Mesothelial cell of epicardium (in vitro differentiated cells): ENCODE measurements at places on chromosomes 2 and 18.

DNA sequence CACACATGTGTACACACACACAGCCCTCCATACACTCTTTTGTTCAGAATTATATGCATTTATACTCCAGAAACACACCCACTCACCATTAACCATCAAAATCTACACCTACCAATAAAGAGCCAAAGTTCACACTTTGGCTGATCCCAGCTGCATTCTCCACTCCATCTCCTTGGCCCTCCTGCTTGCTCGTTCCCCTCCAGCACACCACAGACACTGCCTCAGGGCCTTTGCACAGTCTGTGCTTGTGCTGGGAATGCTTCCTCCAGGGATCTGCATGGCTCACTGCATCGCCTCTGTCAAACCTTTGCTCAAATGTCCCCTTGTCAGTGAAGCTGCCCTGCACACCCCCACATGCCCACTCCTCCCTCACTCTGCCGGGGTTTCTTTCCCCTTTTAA lies 46.0 kb downstream of the POMC start:
- H3K27ac ChIP-seq: no peak overlapping the region
- no peak overlapping the region for H3K4me3 ChIP-seq
- H3K36me3 ChIP-seq: peaks cover 8% of the 10 kb centered on the region
- DNase-seq: no peak

- peaks cover 38% of the 10 kb centered on the region for H3K27me3 ChIP-seq
- peaks cover 5% of the 10 kb centered on the region for H3K4me1 ChIP-seq
- H3K27ac ChIP-seq: no peak overlapping the region
- H3K4me3 ChIP-seq: no peak overlapping the region
- H3K36me3 ChIP-seq: no peaks in the 10 kb centered on the region
Measured at GRCh38 chr2:19839438-19839837, 62.3 kb downstream of the TTC32 start.

DNA sequence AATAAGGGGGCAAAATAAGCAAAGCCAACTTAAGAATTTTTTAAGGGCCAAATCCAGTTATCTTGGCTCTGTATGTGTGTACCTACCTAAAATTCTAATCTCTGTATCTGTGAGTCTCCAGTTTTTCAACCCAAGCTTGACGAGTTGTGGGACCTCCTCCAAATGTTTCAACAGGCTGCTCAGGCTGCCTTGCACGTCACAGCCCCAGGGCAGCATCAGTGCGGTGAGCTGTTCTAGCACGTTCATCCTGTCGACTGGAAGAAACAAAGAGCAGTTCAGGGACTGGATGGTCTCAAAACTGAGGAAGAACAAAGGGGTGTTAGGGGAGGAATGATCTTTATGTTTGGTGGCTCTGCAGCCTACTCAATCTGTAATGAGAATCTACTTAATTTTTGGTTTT lies 29.4 kb downstream of the NLRC4 start:
- no peaks in the 10 kb centered on the region for H3K27me3 ChIP-seq
- no peak overlapping the region for H3K4me3 ChIP-seq
- peaks cover 15% of the 10 kb centered on the region for H3K36me3 ChIP-seq
- peaks cover 28% of the 10 kb centered on the region for H3K4me1 ChIP-seq
- no peak for DNase-seq

DNA sequence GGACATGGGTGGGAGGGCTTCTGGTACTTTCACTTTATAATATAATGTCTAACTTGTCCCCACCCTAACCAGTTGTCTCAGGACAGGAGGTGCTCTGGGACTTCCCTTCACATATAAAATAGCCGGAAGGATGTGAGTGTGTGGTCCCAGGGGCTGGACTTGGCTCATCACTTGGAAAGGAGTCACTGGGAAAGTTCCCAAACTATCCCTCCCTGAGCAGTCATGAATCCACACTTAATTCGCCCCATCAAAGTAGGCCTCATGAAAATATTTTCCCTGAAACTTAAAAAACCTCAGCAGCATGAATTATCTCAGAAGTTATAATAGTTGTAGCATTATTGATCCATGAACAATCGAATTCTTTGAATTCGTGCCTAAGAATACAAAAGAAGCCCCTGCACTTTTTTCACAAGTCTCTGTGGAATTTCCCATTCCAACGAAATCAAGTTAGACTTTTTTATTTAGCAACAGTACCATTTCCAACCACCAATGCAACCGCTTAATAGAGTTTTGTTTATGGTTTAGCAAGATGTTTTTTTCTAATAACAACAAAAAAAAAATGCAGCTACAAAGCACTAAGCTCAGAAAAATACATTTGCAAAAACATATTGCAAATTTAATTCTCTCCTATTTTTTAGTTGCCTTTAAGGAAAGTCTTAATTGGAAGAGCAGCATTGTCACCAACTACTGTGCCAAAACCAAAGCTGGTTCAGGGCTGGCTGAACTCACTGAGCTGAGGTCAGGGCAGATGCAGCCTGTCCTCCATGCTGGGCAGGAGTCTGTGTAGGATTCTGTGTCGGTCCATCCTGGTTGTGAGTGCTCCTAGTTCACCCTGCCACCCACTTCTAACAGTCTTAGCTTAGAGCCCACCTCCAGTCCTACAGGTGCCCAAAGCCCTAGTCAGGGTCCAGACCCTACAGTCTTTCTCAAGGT lies 68.8 kb upstream of the SPTBN1 start:
- H3K36me3 ChIP-seq: no peaks in the 10 kb centered on the region
- no peak overlapping the region for H3K4me3 ChIP-seq
- no peaks in the 10 kb centered on the region for H3K27me3 ChIP-seq
- H3K4me1 ChIP-seq: peaks cover 18% of the 10 kb centered on the region

- H3K4me3 ChIP-seq: no peak overlapping the region
- no peaks in the 10 kb centered on the region for H3K36me3 ChIP-seq
- peaks cover 29% of the 10 kb centered on the region for H3K4me1 ChIP-seq
- peaks cover 6% of the 10 kb centered on the region for H3K27me3 ChIP-seq
- DNase-seq: no peak
Measured at GRCh38 chr2:191789796-191790195, 57.1 kb downstream of the CAVIN2 start.

DNA sequence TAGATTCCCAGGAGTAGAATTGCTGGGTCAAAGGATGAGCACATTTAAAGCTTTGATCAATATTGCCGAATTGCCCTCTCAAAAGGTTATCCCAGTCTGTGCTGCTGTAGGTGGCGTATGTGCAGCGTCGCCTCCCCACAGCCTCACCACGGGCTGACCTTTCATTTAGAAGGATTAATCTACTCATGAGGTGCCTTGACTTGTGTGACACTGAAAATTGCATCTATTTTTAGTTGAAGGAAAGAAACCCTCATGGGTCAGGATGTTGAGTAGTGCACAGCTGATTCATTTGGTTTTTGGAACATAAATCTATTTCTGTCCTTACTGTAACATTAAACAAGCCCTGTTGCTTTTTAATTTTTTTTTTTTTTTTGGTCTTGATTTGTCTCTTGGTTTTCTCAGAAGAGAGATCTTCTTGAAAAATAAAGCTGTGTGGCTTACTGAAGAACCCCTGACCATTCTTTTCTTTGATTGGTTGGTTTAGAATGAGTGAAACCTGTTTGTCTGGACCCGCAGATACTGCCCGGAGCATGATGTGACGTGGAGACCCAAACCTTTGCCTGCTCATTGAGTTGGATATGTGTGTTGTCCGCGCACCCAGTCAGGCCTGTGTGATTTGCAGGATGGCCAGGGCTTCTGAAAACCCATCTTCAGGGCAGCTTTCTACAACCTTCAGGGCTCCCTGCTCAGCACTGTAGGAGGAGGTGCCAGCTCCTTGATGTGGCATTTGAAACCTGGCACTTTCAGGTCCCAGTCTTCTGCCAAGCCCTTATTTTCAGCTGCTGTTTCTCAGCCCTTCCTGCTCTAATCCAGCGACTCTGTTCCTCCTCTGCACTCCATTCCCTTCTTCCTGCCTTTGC lies 61.0 kb downstream of the LPIN1 start:
- no peaks in the 10 kb centered on the region for H3K27me3 ChIP-seq
- H3K4me3 ChIP-seq: no peak overlapping the region
- no peaks in the 10 kb centered on the region for H3K4me1 ChIP-seq
